NCI-H69 (cell line): ENCODE measurements at places on chromosomes 16 and 17.

DNA sequence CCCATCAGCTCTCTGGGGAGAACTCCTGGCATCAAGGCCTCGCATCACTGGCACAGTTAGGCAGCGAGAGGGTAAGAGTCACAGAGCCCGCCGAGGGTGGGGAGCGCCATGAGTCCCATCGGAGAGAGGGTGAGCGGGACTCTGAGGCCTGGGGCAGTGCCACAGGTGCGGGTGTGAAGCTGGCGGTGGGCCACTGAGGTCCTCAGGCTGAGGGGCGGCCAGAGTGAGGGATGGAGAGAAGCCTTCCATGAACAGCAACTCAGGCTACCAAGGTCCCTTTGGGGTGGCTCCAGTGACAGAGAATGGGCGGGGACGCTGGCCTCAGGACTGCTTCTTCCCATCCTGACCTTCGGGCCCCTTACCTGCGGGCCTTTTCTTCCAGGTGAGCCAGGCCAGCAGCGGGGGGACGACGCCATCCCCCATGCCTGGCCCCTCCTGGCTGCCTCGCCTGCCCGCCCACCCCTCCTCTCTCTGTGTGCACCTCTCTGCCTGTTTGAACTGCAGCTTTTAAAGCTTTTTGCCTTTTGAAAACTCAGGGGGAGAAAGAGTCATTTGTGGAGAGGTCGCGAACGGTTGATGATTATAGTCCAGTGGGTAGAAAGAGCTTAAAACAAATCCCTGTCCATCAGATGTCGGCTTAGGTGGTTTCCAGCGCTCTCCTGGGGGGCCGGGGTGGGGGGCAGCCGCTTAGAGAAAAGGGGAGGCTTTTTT is 149.3 kb upstream of the GSE1 start:
- DNase-seq, result peak; percentile 65

DNA sequence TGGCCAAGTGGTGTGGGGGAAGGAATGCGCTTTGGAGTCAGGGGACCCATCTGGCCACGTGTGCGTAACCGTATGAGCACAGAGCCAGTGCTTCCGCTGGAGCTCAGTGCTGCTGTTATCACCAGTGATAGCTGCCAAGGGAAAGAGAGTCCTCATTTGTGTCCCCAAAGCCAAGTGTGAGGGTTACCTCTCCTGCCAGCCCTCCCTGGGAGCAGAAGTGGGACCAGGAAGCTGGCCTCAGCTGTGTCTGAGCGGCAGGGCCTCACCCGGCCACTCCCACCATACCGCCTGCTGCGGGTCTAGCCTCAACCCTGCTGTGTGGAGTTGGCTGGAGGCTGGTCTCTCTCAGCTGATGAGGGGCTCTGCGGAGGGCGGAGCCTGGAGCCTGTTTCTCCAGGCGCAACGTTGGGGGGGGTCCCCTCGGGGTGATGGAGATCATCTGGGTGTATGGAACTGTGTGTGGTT is 44.5 kb downstream of the MEAK7 start:
- peak; percentile 73 for DNase-seq

DNA sequence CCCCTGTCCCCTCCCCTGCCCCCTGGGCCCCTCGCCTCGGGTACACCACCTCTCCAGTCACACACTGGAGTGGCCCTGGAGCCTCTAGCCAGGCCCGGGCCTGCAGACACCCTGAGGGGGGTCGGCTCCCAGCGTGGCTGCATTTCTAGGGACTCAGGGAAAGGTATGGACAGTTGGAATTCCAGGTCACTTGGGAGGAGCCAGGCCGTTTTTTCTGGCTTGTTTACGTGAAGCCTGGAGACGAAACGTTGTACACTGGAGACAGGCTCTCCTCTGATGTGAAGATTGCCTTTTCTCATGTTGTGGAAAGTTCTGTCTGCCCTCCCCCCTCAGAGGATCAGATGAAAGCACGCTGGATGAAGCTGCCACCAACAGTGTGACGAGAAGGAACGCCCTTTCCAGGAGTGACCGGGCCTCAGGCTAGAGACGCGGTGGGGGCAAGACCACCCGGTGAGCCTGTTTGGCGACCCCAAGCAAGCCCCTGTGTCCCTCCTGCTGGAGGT is 4.0 kb upstream of the PPP1R27 start:
- DNase-seq, result no peak

GRCh38 chr17:4934173-4934979 is 2.3 kb downstream of the GP1BA start:
- DNase-seq, result peak; percentile 47

- no peak for DNase-seq
Measured at GRCh38 chr17:29451121-29451742, 61.1 kb downstream of the TAOK1 start.
